Left forelimb (tissue), 1 donor: ENCODE measurements at places on chromosomes 6 and 20.
A peak's percentile ranks its signal among the peaks of the same experiment; 100 is the strongest.

DNA sequence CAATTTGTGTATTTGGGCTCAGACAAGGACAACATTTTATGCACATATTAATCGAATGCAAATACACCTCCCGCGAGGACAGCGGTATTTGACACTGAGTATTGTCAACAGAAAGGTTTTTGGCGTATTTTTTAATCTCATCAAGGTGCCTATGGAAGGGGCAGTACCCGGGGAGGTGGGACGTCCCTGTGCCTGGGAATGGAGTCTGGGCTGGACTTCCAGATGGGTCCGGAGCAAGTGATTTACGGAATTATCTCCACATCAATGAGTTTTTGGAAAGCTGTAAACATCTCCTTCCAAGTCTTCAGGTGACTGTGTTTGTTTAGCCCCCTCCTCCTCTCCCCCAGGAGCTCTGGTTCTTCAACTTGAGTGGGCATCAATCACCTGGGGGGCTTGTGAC is 39.8 kb downstream of the PRR18 start:
- DNase-seq = no peak

DNA sequence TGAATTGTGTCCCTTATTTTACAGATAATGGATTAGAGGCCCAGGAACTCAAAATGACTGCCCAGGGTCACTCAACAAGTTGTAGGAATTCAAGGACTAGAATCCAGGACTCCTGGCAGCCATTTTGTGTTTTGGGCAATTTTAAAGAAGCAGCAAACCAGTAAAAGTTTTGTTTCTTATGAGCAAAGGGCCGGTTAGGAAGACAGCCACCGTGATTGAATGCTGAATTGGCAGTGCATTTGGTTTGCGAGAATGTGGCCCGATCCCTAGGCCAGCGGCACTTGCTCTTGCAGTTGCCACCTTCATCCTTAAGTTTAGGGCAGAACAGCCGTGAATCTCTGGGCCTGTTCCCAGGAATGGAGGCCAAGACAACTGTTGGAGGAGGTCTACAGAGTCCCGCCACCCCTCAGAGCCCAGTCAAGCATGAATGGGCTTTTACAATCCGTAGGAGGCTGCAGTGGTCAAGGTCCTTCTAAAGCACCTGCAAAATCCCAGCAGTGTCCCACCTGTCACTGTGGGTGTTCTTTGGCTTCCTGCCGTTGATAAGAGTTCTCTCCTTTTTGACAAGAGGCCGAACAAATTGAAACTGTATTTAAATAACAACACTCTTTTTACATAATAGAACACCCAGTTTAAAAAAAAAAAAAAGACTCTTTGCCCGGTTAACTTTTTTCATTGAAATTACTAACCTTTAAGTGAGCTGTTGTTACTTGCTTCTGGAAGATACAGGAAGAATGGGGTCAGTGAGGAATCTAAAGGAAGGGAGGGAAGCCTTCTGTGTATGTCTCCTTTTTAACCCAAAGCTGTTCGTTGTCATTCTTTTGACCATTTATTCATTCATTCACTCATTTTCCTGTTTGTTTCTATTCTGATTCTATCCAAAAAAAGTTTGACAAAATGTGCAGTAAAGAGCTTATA is 68.7 kb downstream of the PHACTR2 start:
- no peak for DNase-seq

DNA sequence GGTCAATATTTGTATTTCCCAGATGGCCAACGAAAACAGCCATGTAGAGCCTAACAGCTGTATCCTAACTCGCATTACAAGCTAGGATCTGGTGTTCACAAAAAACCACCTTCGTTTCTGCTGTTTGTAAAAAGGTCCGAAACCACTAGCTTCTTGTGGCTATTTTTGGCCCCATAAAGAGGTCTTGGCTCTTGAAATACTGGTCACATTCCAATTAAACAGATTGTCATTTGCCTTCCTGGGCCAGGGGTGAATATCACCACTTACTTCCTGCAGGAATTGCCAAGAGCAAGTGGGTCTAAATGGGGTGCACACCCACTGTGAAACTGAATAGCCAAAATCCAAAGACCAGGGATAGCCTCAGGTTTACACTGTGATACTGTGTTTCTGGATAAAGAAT is 48.2 kb downstream of the TSHZ2 start:
- DNase-seq = no peak

GRCh38 chr6:151022492-151022891 is 157.0 kb downstream of the MTHFD1L start:
- peak; percentile 31 for DNase-seq

DNA sequence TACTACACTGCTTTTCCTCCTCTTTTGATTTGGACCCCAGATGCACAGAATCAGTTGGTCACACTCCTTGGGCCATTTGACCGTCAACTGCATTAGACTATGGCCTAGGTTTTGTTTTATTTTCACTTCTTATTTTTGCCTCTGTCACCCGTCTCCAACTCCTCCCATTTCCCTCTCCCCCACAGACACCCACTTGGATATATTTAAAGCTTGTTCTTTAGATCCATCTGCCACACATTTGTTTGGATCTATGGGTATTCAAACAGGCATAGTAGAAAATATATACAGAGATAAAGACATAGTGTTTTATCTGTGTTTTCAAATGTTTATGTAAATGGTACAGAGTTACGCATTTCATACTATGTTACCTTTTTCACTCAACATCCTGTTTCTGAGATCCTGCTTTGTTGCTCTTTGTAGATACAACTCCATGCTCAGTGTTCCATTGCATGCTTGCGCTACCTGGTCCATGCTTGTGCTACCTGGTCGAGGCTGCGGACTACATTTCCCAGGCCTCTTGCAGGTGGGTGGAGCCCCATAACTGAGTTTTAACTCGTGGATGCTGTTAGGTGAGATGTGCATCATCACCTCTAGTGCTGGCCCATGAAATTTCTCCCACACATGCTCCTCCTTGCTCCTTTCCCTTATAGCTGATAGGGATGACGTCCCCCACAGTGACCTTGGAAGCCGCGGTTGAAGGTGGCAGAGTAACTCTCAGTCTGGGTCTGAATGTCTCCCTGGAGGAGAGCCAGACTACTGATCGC is 11.5 kb upstream of the PREX1 start:
- no peak for DNase-seq

- no peak for DNase-seq
These were observed 46.9 kb downstream of the BLOC1S5 start for GRCh38 chr6:8017276-8017701.

DNA sequence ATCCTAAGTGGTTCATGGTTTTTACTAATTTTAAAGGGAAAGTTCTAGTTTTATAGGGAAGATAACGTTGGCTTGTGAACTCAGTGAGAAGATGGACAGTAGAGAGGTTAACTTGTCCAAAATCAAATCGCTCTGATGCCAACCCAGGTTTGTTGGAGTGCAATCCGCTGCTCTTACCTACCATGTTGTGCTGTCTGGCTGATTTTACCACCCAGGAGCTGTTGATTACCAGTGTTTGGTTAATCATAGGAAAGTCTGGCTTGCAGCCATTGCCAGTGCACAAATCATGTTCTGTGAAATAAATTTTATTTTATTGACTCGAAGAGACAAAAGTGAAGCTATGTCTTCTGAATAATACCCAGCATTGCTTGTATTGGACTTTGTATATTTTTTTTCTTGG is 92.4 kb downstream of the PLCB4 start:
- DNase-seq = no peak

GRCh38 chr6:1970151-1970561 is 275.2 kb downstream of the GMDS start:
- no peak for DNase-seq
